ENCODE measurements at places on chromosomes 13 and 19.

- no peak for DNase-seq
Measured at GRCh38 chr19:42202290-42202880, 15.1 kb downstream of the DEDD2 start.

DNA sequence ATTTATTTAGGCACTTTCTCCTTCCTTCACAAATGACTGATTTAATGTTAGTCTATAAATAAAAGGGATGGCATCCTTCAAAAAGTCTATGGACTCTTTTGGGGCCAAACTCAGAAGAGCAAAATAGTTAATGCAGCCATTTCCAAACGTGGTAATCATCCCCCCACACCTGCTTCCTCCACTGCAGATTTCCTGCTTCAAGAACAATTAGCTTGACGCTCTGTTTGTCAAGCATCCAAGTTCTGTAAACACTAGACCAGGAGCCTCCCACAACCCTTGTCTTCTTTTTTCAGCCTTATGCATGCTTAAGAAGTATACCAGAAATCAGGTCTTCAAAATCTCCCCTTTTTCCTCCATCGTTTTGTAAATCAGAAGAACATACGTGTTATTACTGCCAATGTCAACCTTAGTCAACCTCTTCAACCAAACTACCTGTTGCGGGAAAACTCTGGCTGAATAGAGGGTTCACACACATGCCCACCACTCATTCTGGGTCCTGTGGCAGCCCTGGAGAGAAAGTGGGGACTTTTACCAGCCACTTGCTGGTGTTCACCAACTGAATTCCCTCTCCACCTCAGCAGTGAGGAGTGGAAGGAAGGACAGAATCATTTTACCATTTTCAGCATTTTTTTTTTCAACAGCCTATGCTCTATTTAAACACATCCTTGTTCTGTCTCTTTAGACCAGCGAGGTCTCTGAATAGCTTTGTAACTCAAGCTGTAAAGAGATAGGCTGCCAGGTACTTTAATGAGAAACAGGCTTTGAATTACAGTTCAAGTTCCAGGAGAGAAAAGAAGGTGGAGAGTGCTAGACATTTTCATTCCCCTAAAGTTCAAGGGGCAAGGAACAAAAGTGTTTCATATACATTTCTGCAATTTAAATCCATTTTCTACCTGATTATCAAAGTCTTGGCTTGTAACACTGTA, 39.1 kb downstream of the EFNB2 start:
- DNase-seq = no peak

DNA sequence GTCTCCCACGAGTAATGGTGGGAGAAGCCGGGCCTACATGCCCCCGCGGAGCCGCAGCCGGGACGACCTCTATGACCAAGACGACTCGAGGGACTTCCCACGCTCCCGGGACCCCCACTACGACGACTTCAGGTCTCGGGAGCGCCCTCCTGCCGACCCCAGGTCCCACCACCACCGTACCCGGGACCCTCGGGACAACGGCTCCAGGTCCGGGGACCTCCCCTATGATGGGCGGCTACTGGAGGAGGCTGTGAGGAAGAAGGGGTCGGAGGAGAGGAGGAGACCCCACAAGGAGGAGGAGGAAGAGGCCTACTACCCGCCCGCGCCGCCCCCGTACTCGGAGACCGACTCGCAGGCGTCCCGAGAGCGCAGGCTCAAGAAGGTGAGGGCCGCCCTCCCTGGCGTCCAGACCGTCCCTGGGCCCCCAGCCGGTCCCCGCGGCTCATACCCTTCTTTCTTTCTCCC, 1.4 kb upstream of the USF2 start:
- DNase-seq = peak; percentile 79

- no peak for DNase-seq
Measured at GRCh38 chr13:65597839-65598818, 1632.0 kb downstream of the PCDH9 start.

- no peak for DNase-seq
Measured at GRCh38 chr19:32651729-32652140, 23.2 kb downstream of the ANKRD27 start.

- DNase-seq = no peak
Measured at GRCh38 chr19:42436006-42436405, 6.7 kb downstream of the CXCL17 start.

DNA sequence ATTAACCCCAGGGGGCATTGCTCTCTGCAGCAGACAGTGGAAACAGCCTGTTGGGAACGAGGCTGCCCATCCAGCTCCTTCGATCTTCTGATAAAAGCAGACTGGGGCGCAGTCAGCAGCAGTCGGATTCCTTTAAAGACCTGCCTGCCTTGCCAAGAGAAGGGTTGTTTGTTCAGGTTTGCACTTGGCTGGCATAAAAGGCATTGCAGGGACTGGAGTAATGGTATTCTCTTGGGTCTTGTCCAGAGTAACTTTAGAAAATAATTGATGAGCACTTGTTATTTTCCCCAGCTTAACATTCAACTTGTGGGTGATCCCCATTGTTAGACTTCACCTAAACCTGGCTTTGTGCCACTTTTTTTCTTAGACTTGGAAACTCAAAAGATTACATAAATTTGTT, 67.3 kb upstream of the SLC10A2 start:
- no peak for DNase-seq

DNA sequence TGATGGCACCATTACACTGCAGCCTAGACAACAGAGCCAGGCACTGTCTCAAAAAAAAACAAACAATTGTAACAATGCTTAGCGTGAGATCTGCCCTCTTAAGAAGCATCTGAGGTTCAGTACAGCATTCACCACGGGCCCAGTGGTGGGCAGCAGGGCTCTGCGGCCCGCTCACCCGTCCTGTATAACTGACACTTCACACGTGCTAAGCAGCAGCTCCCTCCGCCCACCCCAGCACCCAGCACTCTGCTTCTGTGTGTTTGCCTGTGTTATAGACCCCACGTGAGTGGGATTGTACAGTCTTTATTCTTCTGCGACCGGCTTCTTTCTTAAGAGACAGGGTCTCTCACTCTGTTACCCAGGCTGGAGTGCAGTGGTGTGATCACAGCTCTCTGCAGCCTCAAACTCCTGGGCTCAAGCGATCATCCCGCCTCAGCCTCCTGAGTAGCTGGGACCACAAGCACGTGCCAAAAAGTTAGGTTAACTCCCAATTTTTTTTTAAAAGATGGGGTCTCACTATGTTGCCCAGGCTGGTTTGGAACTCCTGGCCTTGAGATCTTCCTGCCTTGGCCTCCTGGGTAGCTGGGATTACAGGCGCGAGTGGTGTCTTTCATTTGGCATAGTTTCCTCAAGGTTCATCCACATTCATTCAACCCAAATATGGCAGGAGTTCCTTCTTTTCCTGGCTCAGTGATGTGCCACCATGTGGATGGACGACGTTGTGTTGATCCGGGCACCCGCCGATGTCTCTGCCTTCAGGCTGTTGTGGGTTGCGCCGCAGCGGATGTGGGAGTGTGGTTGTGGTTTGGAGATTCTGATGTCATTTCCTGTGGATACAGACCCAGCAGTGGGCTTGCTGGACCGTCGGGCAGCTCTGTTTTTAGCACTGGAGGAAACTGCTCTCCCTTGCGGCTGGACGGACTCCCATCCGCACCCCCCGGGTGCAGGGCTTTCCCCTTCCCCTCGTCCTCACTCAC, 170.0 kb downstream of the KDM4B start:
- DNase-seq = no peak

DNA sequence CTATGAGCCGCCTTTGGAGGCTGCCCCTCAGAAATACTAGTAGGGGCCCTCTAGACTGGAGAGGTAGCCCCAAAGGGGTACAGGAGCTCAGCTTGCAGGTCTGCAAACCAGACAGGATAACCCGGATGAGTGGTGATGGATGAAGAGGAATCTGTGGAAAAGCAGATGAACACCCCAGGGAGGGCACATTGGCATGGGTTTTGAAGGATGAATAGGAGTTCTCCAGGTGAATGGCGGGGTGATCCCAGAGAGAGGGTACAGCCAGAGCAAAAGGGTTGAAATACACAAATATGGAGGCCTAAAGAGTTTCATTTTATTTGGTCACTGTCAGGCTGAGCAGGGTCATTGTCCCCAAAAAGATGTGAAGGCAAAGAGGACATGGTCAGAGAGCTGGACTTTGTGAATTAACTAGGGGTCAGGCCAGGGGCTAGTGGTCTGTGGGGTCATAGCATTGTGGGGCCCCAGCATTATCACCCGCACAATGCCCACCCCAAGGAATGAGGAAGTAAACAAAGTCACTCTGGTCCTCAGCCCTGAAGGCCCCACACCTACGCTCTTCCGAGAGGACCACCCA, 4.8 kb downstream of the NR2F6 start:
- no peak for DNase-seq

DNA sequence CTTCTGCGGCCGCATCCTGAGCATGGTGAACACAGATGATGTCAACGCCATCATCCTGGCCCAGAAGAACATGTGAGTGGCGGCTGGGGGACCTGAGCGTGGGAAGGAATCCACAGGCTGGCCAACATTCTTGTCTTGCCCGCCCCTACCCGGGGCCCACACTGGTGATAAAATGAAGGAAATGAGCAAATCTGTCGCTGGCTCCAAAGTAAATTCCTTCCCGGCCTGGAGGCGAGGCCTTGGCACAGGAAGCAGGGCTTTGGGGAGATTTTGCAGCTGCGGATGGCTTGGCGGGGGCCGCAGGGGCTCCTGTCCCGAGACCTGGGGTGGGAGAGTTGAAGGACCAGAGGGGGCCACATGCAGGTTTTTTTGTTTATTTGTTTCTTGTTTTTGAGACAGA, 4.4 kb downstream of the KXD1 start:
- DNase-seq = no peak

GRCh38 chr19:38692458-38693379, 45.3 kb downstream of the ACTN4 start:
- DNase-seq = no peak

DNA sequence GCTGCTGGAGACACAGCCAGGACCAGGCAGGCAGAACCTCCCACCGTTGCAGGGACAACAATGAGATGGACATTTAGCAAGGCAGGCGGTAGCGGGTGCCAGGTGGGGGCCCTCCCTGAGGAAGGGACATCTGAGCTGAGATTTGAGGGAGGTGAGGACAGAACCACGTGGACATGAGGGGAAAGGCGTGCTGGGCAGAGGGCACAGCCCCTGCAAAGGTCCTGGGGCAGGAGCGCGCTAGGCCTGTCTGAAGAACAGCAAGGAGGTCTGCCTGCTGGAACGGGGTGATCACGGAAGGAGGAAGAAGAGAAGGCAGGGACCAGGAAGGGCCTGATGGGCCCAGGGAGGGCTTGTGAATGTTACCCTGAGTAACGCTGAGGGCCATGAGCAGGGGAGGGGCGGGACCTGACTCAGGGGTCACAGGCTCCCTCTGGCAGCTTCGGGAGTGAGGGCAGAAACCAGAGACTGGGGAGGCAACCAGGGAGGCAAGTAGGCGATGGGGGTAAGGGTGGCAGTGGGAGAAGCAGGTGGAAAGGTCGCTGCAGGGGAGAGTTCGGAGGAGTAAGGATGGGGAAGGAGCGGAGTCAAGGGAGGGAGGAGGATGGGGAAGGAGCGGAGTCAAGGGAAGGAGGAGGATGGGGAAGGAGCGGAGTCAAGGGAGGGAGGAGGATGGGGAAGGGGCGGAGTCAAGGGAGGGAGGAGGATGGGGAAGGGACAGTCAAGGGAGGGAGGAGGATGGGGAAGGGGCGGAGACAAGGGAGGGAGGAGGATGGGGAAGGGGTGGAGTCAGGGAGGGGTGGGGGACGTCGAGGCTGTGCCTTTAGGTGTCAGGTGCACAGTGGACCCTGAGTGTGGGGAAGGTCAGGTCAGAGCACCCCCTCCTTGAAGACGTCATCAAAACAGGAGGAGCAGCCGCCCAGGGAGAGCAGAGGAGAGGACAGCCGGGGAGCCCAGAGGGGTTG, 15.7 kb upstream of the B3GNT3 start:
- no peak for DNase-seq

DNA sequence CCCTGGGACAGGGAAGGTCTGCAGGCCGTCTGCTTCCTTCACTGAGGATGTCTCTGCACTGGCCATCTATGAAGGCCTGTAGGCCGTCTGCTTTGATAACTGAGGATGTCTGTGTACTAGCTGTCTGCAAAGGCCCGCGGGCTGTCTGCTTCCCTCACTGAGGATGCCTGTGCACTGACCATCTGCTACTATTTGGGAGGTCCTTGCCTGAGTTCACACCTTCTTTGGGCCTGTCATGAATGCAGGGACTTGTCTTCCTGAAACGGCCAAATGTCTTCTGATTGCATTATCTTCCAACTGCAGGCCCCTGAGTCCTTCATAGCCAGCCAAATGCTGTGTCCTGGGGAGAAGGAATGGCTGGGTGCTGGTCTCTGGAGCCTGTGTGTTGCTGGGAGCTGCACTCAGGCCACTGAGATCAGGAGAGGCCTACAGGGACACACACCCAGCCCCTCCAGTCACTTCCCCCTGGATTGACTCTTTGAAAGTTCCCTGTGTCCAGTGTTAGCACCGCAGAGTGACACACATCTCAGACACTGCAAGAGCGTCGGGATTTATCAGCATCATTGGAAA, 72.9 kb downstream of the TEX29 start:
- no peak for DNase-seq

GRCh38 chr13:24539500-24540165, 27.1 kb upstream of the PARP4 start:
- no peak for DNase-seq

DNA sequence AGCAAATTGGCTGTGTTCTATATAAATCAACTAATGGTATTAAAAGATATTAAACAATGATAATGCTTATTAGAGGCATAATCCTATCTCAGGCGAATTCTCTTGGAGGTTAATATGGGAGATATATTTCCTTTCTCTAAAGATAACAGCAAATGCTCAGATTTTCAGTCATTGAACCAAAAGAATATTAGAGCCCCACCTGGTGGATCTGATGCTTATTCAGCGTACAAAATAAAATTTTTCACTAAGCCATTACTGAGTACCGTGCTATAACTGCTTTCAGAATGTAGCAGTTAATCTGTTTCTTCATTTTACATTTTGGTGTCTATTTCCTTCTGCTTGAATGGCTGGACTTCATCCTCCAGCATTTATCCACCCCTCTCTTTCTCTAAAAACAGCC, 143.3 kb upstream of the IPO5 start:
- peak; percentile 7 for DNase-seq

DNA sequence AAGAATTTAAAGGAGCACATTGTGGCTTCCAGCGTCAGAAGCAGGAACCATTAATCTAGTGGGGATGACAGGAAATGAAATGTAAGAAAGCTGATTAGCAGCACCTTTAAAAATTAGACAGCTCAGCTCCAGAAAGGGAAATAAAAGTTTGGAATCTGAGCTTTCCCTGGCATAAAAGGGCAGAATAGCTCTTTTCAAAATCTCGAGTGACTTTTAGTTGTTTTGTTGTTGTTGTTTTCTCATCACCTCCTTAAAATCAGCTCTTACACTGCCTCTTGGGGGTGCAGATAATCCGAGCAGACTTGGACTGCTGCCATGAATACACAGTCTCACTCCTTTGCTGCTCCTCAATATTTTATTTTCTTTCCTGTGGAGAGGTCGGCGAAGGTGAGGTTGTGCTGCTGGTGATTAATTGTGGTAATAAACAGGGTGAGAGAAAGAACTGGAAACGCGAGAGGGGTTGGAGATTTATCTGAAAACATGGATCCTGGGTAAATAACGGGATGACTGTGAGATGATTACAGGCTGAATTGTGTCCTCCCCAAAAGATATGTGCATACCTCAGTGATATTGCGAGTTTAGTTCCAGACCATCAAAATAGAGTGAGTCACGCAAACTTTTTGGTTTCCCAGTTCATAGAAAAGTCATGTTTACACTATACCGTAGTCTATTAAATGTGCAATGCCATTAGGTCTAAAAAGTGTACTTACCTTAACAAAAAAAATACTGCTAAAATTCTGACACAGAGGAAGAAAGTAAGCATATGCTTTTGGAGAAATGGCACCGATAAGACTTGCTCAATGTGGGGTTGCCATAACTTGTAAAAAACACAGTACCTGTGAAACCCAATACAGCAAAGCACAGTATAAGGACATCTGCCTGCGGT, 787.7 kb downstream of the UQCRFS1 start:
- no peak for DNase-seq

Data from erythroblast (primary cell).